C1 segment of cervical spinal cord (tissue), 14 donors: ENCODE measurements at places on chromosomes 1 and 21.
A peak's percentile ranks its signal among the peaks of the same experiment; 100 is the strongest.

DNA sequence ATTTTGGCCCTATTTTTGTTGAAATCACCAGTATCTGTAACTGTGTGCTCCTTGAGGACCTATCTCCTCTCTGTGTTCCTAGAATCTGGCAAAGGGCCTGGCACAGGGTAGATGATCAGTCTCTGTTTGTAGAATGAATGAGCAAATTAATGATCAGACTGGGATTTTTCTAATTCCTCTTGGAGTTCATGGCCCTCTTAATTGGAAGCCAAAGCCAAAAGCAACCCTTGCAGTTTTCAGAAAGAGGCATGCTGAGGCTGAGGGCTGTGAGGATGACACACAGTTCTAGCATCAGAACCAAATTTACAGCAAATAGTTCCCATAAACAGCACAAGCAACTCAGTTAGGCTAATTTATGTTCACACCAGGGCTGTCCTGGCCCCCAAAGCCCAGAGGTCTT is 111.1 kb upstream of the BEND5 start:
- no peak for DNase-seq

DNA sequence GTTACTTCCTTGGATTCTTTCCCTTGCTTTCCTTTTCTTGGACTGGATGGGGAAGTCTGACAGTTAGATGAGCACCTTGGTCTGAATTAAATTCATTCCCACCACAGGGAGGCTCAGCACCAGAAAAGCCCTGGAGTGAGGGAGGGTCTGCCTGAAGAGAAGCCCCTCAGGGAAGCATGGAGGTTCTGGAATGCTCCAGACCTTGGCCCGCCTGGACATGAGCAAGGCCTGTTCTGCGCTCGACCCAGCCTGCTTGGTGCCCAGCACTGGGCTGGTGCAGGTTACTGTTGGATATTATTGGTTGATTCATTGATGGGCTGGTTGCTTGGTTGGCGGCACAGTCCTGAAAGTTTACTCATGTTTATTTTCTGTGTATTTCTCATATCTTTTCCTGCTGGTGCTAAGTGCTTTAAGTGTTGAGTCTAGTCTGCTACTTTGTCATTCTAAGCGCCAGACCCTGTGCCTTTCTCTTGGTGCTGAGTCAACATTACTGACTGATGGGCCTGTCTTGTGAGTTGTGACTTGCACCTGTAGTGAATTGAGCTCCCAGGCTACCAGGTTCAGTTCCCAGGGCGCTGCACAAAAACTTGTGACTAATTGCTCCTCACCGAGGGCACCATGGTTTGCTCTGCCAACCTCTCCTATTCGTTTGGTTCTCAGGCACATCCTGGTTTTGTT is 538.5 kb downstream of the KIF26B start:
- no peak for DNase-seq

DNA sequence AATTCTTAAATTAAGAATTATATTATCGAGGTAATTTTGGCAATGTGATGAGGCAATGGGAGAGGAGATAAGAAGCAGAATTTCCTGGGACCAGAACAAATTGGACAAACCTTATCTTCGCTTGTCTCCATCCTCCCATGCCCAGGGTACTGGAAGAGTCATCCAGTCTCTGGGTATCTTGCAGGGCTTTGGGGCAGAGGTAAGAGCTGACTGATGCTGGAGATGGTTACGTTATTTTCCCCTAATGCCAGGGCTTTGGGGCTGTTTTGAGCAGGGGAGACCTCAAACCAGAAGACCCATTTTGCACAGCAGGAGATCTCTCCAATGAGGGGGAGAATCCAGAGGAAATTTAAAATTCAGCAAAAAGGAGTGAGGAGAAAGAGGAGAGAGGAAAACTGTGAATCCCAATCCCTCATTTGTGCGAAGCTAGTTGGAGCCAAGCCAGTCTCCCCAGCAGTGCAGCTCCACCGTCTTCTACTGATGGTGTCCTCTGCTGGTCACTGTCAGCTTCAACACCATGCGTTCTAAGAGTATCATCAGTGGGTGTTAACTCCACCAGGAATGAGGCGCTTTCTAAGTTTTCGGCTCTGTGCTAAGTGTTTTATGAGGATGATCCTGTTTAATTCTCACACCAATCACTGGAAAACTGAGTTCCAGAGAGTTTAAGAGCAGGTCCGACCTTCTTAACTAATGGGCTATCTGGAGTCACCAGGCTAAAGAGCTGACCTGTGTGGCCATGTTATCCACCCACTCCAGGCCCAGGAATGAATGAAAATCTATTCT is 86.8 kb upstream of the CD34 start:
- DNase-seq = peak; percentile 35

DNA sequence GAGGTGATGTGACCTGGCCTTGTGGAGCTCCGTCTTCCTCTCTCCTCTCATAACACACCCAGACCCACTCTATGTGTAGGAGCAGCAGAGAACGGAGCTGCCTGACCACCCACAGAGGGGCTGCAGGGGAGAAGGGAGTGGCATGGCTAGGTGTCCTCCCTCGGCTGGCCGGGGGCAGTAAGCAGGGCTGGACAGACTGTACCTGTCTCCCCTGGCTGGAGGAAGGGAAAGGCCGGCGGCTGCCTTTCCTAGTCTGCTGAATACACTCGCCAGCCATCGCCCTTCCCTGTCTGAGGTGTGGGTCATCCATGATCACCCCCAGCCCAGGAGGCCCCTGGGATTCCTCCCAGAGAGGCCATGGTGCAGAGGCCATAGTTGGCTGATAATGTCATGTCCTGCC is 187.2 kb upstream of the AJAP1 start:
- DNase-seq = no peak

- DNase-seq = no peak
Measured at GRCh38 chr1:54668567-54668966, 27.0 kb downstream of the MROH7 start.

GRCh38 chr1:43338001-43338400 is 383 bp downstream of the MPL start:
- no peak for DNase-seq

DNA sequence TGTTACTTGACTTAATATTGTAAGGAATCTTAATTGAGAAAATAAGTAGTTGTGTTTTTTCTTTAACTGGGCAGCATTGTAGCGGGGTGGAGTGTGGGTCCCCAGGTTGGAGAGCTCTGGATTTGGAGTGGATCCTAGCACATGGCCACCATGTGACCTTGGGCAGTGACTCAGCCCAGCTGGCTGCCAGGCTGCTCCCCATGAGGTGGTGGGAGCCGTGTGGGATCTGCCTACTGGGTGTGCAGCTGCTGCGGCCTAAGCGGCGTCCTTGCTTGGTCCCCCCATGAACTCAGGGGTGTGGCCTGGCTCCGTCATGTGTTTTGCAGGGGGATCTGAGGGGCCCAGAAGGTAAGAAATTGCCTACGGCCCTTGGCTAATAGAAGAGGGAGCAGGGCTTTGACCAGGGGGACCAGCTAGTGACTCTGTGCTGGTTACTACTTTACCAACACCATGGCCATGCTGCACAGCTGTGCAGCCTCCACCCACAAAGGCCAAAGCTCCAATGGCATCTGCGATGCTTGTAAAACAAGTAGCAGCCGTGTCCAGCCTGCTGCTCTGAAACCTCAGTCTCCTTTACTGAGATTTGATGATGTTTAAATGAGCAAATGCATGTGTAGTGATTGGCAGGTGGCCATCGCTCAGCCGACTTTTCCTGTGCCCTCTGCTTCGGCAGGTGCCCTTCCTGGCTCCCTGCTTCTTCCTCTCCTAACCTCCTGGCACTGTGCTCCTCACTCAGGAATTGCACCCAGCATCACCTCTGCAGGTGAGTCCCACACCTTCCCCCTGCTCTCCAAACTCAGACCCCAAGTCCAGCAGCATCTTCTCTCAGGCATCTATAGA is 68.3 kb downstream of the ADARB1 start:
- no peak for DNase-seq

DNA sequence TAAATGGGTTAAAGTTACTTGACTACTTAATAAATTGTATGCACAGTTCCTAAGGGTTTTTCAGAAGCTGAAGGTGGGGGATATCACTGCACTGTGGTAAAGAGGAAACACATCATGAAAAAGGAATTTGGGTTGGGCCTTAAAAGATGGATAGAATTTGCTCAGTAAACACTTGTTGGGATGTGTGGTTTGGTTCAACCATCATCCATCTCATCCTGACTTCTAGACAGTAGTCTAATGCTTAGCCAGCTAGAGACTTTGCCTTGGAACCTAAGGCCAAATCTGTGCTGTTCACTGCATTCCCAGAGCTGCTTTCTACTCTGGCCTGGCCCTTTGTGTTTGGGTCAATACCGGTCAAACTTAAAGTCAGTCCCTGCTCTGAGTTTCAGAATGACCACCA is 30.6 kb downstream of the LY9 start:
- no peak for DNase-seq

GRCh38 chr1:71766748-71767147 is 515.6 kb downstream of the NEGR1 start:
- no peak for DNase-seq

DNA sequence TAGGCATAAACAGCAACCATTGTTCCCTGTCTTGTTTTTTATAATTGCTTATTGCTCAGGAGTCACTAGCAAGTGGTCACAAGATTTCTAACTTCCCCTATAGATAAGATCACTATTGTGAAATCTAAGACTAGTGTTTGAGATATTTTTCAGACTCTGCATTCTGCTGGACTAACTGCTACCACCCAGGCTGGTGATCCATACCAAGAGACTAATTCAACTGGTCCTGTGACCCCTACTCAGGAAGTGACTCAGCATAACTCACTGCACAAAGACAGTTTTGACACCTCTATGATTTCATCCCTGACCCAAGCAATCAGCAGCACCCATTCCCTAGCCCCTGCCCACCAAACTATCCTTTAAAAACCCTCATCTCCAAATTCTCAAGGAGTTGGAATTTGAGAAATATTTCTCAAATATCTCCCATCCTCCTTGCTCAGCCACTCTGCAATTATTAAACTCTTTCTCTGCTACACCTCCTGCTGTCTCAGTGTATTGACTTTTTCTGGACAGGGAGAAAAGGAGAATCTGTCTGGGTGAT is 52.7 kb downstream of the TRIM33 start:
- no peak for DNase-seq
